Dermis microvascular lymphatic vessel endothelial cell (primary cell): ENCODE measurements at places on chromosomes 16 and 17. TPM values are rescaled to one million over a fixed set of nuclear protein-coding genes. Genes with fewer than 3 reads are reported as not detected.

- DNase-seq = peak; percentile 72
These were observed 31.0 kb upstream of the ARL4D start for GRCh38 chr17:43367737-43368242.

Gene CCDC144A
- total RNA-seq = 0.77 and 2.5 TPM in 2 replicates

DNA sequence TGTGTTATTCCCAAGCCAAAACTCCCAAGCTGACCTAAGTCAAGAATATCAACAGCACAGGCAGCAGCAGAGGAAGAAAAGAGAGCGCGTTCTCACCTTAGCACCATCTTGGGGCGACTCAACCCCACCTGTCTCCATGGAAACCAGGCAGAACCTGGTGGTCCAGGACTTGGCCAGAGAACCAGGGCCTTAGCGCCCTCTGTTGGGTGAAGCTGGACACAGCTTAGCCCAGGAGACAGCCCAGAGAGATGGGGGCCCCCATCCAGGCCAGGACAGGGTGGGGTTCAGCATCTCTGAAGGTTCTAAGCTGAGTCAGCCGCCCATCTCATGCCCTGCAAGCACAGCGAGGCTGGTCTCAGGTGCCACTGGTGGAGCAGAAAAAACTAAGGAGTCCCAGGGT is 60.1 kb upstream of the TMEM132E start:
- peak; percentile 17 for DNase-seq

DNA sequence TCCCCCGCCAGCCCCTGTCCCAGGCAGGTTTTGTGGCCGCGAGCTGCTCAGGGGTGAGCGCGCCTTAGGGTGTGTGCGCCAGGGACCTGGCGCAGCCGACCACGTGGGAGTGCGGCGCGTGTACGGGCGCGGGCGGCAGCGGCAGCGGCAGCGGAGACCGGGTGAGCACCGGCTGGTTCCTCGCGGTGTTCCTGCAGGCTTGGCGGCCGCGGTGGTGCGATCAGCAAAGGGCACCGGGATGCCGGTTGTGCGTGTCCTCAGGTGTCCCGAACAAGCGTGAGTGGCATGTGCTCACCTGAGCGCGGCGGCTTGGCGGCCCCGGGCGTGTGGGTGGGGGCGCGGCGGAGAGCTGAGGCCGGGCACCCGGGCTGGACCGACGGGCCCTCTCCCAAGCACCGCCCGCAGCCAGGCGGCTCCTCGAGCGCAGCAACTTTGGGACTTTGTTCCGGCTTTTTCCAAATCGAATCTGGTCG is 381 bp upstream of the HSD11B2 start:
- peak; percentile 14 for DNase-seq
